ENCODE measurements at places on chromosomes 12 and 14.
A peak's percentile ranks its signal among the peaks of the same experiment; 100 is the strongest.

GRCh38 chr12:26937443-26937862, 328 bp downstream of the INTS13 start:
- no peak for DNase-seq

- peak; percentile 16 for DNase-seq
These were observed 221.8 kb downstream of the TMEM121 start for GRCh38 chr14:105748204-105748578.

GRCh38 chr14:68466491-68466977, 326.3 kb downstream of the ZFP36L1 start:
- DNase-seq, result peak; percentile 92

DNA sequence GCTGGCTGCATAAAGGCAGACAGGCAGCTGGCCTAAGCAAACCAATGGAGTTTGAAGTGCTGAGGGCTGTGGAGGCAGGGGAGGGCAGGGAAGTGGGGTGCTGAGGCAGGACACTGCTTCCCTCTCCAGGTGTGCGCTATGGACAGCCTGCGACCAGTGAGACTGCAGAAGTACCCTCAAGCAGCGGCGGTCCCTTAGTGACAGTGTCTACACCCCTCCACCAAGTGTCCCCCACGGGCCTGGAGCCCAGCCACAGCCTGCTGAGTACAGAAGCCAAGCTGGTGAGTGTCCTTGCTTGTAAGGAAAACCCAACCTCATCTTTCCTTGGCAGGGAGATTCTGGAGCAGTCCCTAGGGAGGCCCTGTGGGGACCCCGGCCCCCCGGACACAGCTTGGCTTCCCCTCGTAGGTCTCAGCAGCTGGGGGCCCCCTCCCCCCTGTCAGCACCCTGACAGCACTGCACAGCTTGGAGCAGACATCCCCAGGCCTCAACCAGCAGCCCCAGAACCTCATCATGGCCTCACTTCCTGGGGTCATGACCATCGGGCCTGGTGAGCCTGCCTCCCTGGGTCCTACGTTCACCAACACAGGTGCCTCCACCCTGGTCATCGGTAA, 17.9 kb downstream of the HNF1A start:
- DNase-seq, result no peak

DNA sequence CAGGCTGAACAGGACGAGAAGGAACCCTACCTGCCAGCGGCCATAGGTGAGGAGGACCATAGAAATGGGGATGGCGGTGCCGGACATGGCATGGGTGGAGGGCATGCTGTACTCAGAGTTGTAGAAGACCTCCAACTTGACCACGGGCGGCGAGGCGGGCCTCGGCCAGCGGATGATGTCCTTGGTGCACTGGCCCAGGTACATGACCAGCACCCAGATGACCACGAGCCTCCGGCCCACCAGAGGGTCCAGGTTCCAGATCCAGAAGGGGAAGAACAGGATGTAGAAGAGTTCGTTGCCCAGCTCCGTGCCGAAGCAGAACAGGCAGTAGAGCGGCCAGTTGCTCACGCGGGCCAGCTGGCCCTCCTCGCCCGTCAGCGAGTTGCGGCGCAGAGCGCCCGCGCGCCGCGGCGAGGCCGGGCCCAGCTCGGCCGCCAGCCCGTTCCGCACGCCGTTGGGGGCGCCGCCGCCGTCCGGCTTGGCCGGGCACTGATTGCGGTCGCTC, 582 bp downstream of the SGPP1 start:
- peak; percentile 80 for DNase-seq

DNA sequence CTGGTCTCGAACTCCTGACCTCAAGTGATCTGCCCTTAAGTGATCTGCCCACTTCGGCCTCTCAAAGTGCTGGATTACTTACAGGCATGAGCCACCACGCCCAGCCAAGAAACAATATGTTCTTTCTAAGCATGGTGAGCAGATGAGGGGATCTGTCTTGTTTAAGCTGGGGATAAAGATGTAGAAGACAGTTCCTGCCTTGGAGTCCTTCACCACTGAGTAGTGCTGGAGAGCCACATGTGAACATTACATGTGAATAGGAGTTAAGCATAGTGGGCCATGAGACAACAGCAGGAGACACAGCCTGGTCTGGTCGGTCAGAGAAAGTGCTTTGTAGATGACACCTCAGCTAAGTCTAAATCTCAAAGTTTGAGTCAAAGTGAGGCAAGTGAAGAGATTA, 26.0 kb downstream of the TMBIM6 start:
- DNase-seq, result peak; percentile 41

GRCh38 chr12:38411426-38411825, 94.9 kb downstream of the ALG10B start:
- no peak for DNase-seq

- no peak for DNase-seq
These were observed 1.7 kb downstream of the ACVRL1 start for GRCh38 chr12:51908876-51909592.

- no peak for DNase-seq
These were observed 6.6 kb downstream of the IL31 start for GRCh38 chr12:122167356-122167925.

GRCh38 chr12:101521136-101521535, 46.0 kb downstream of the SPIC start:
- no peak for DNase-seq

GRCh38 chr14:36582011-36582873, at the start of gene NKX2-8:
NKX2-8 (minus strand) TSS chr14:36582614; CDS start chr14:36582389, 225 bp downstream.
- no peak for DNase-seq

DNA sequence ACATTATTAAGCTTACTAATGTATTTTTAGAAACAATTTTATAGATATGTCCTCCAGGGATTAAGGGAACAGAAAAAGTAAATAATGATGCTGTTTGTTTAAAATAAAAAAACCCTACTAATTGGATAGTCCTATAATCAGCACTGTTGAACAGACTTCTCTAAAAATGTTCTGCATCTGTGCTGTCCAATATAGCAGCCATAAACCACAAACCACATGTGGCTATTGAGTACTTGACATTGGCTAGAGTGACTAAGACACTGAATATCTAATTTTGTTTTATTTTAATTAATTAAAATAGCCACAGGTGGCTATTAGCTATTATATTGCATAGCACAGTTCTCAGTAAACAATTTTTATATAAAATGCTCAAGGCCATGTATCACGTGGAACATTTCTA, 210.4 kb downstream of the DPY19L2 start:
- DNase-seq, result no peak

DNA sequence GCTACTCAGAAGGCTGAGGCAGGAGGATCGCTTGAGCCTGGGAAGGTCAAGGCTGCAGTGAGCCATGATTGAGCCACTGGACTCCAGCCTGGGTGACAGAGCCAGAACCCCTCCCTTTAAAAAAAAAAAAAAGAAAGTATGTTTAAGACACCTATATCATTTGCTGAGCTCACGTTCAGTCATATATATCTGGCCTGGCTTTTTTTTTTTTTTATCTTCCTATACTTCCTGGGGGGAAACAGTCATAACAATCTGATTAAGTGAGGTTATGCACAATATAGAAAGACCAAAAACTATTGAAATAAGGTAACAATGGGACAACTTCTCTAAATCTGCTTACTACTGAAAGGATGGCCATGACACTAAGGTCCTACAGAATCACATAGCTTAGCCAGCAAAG, 9.4 kb upstream of the ARID2 start:
- DNase-seq, result no peak

DNA sequence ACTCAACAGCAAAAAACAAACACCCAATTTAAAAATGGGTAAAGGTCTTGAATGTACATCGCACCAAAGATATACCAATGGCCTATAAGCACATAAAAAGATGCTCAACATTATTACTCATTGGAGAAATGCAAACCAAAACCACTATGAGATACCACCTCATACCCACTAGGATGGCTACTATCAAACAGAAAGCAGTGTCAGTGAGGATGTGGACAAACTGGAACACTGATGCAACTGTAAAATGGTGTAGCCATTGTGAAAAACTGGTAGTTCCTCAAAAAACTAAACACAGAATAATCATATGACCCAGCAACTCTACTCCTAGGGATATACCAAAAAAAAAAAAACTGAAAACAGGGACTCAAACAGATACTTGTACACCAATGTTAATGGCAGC, 49.3 kb downstream of the CDK17 start:
- DNase-seq, result peak; percentile 36

GRCh38 chr12:43733687-43734086, 24.9 kb downstream of the PUS7L start:
- DNase-seq, result no peak

DNA sequence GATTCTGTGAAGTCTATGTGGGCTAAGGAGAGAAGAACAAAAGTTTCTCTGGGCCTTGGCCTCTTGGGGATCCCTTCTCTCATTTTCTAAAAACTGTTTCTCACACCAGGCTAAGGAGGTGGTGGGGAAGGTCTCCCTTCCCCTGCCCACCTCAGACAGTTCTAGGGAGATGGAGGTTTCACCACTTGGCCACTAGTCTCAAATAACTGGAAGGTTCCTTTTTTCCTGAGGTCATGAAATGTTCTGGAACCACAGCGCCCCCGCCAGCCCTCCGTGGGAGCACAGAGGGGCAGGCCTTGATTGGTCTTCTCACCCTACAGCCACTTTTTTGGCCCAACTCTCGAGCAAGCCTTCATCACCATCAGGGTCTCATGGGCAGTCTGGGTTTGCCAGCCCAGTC, 12.6 kb downstream of the C12orf43 start:
- no peak for DNase-seq

- peak; percentile 10 for DNase-seq
These were observed 106.5 kb upstream of the PLXNC1 start for GRCh38 chr12:94041850-94042249.

DNA sequence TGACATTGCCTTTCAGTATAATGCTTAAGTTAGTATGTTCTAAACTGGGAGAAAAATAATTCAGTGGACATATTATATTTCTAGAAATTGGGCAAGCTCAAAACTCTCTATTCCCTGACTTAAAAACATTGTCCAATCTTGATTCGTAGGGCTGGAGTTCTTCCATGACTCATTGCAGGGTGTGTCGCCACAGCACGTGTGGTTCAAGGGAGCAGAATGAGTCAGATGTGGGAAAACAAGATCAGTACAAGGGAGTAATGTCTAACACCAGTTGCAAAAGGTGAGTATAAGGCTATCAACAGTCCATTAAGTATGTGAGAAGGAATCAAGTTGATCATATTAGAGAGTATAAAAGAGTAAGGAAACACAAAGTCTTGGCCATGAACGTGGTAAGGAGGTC, 887.0 kb downstream of the TMTC2 start:
- DNase-seq, result peak; percentile 82

- DNase-seq, result no peak
These were observed 16.5 kb downstream of the ETNK1 start for GRCh38 chr12:22641353-22642053.

- no peak for DNase-seq
These were observed 127.7 kb downstream of the C12orf50 start for GRCh38 chr12:87901457-87901856.

GRCh38 chr12:113372371-113372770, 14.0 kb downstream of the PLBD2 start:
- no peak for DNase-seq

DNA sequence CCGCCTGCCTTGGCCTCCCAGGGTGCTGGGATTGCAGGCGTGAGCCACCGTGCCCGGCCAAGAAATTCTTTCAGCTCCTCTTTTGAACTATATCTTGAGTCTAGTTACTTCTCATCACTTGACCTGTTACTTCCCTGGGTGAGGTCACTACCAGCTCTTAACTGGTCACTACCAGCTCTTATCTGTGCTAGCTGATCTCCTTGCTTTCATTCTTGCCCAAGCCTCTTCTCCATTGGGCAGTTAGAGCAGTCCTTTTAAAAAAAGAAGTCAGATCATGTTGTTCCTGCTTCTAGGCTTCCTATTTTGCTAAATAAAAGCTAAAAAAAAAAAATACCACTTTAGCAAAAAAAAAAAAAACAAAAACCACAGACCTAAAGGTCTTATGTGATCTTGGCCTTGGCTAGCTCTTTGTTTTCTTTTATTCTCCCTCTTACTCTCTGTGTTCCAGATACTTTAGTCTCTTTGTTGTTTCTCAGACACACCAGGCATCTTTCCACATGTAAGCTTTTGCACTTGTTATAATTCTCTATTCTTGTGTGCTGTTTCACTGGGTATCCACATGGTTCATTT, 63.5 kb downstream of the RAD51B start:
- no peak for DNase-seq

GRCh38 chr12:15520844-15521243, 198.5 kb downstream of the PTPRO start:
- no peak for DNase-seq

DNA sequence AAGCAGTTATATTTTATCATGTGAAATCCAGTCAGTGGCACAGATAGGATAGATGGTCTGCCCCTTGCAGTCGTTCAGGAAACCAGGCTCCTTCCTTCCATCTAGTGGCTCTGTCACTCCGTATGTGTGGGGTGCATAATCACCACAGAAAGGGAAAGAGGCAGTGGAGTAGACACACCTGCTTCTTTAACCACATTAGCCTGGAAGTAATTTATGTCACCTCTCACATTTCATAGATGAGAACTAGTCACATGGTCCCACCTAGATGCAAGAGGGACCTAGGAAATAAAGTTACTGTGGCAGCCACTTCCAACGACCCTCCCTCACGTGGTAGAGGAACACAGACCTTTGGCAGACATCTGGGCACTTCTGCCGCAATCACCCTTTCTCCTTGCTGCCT, 14.2 kb upstream of the RNU6-8 start:
- DNase-seq, result no peak

GRCh38 chr12:108147279-108147678, 18.2 kb downstream of the WSCD2 start:
- DNase-seq, result no peak

DNA sequence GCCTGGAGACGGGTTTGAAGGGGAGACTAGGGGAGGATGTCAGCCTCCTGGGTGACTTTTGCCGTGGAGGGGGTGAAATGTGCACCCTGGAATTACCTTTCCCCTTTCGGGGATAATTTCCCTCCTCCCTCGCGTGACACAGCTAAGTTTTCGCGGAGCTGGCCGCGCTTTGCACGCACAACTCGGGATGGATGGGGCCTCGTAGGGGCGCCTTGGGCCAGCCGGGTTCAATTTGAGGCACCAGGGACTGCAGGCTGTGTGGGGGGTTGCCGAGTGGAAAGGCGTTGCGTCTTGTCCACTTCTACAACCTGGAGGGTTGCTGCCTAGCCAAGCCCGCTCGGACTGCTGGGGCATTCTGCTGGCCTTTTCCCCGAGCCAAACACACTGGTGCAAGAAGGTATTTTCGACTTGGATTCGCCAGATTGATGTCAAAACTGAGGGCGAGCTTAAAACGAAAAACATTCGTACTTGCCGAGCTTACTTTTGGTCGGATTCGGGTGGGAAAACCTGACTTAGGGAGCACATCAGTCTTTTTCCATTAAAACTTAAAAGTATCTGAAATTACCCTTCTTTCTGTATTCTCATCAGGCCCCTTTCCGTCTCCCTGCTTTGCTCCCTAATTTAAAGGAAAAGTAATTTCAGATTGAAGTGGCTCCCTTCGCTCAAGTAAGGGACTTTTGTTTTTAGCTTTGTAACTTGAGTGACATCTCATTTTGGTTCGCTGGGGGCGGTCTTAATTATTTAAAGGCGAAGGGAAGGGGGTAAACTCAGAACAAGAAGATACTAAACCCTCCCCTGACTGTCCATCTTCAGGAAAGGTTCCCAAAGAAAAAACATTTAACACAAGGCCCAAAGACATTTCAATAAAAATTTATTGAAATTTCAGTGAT, 14.3 kb downstream of the TBX3 start:
- peak; percentile 89 for DNase-seq

Data from GM23248 (cell line).